HFFc6 (cell line): ENCODE measurements at places on chromosomes 6 and 20.

GRCh38 chr6:157452096-157452495 lies 71.1 kb downstream of the ZDHHC14 start:
- H3K27me3 ChIP-seq: no peaks in the 10 kb centered on the region
- DNase-seq: no peak
- no peaks in the 10 kb centered on the region for H3K4me1 ChIP-seq
- H3K27ac ChIP-seq: no peak overlapping the region
- no peak overlapping the region for H3K4me3 ChIP-seq

DNA sequence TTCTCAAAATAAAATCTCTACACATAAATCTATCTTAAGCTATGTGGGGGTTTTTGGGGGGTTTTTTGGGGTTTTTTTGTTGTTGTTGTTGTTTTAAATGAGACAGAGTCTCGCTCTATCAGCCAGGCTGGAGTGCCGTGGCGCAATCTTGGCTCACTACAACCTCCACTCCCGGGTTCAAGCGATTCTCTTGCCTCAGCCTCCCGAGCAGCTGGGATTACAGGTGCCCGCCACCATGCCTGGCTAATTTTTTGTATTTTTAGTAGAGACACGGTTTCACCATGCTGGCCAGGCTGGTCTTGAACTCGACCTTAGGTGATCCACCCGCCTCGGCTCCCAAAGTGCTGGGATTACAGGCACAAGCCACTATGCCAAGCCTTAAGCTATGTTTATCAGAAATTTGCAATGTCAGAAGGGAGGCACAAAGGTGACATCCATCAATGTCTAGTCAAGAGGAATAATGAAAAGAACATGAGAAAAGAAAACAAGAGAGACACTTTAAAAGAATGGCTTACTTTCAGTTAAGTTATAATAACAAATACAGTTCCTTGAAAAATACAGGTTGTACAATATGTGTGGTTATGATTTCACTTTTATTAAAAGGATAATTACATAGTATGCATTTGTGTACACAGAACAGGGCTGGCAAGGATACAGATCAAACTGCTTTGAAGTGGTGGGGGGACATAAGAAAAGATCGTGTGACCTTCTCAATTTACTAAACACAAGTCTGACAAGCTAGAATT lies 28.6 kb downstream of the SLC23A2 start:
- H3K4me1 ChIP-seq: peaks cover 17% of the 10 kb centered on the region
- peak overlapping the region; percentile 95 for H3K27ac ChIP-seq
- DNase-seq: no peak
- peak overlapping the region; percentile 90 for H3K4me3 ChIP-seq
- no peaks in the 10 kb centered on the region; the same call in none of the 2 replicates for H3K27me3 ChIP-seq

DNA sequence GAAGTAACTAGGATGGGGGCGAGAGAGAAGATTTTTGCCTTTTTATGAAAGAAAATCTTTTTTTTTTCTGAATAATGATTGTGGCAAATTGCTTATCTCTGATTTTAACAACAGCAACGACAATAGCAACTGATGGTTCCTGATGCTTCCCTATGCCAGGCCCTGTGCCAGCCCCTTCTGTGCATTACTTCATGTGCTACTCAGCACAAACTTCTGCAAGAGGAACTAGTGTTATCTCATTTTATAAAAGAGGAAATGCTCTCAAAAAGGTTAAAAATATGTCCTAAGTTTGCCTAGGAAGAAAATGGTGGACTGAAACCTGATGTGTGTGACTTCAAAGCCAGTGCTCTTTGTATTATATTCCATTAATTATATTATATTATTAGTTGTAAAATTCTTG lies 74.0 kb upstream of the RALGAPA2 start:
- H3K4me3 ChIP-seq: no peak overlapping the region
- H3K27me3 ChIP-seq: no peaks in the 10 kb centered on the region; the same call in 1 of the 2 replicates
- H3K4me1 ChIP-seq: no peaks in the 10 kb centered on the region
- no peaks in the 10 kb centered on the region for H3K36me3 ChIP-seq
- DNase-seq: no peak

- peaks cover 48% of the 10 kb centered on the region for H3K4me1 ChIP-seq
- peak overlapping the region; percentile 54; the same call in 1 of the 2 replicates for H3K27ac ChIP-seq
- no peak for DNase-seq
Measured at GRCh38 chr6:144660561-144661115, 375.5 kb downstream of the UTRN start.

DNA sequence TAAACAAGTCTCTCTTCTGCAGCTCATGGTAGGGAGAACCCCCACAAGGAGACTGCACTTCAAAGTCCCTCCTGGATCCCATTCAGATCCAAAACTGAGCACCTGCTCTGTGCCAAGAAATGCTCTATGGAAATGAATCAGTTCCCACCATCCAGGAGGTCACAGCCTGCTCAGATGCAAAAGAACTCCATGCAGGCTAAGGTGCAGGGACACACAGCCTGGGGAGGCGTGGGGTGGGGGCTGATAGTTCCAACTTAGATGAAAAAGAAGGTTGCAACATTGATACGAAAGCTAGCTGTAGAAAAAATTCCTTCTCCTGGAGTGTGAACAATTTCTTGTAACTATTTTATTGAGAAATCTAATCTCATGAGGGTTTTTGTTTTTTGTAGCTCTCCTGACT lies 111.0 kb upstream of the TMEM170B start:
- no peaks in the 10 kb centered on the region for H3K36me3 ChIP-seq
- no peaks in the 10 kb centered on the region for H3K27me3 ChIP-seq
- peaks cover 84% of the 10 kb centered on the region for H3K4me1 ChIP-seq

DNA sequence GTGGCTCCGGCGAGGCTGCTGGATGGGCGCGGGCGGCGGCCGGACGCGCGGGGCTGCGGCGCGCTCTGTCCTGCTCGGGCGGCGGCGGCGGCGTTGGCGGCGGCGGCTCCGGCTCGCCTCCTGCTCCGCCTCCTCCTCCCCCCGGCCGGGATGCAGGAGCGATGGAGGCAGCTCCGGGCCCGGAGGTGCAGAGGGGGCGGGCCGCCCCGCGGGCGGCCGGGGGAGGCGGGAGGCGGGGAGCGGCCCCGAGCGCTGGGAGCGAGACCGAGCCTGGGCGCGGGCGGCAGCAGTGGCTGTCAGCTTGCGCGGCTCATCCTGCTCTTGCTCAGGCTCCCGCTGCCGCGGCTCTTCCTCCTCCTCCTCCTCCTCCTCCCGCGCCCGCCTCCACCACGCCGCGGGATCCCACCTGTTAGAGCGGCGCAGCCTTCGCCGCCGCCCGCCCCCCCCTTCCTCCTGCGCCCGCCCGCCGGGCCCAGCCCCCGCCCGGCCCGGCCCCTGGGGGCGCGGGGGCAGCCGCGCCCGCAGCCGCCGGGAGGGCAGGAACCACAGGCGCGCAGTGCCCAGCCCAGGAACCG lies at the start of gene NOL4L:
NOL4L (minus strand) TSS at position 323 of the 575 bp plus-strand sequence. CDS start 443 bp downstream, outside the sequence.
- DNase-seq: no peak
- H3K27me3 ChIP-seq: peaks cover 18% of the 10 kb centered on the region
- H3K27ac ChIP-seq: no peak within 1 kb of the TSS
- H3K4me1 ChIP-seq: peaks cover 32% of the 10 kb centered on the region
- H3K36me3 ChIP-seq: no peaks in the 10 kb centered on the region

- peaks cover 4% of the 10 kb centered on the region for H3K27me3 ChIP-seq
- H3K4me3 ChIP-seq: no peak overlapping the region
- peaks cover 9% of the 10 kb centered on the region; the same call in 1 of the 2 replicates for H3K4me1 ChIP-seq
- H3K36me3 ChIP-seq: 0 out of 2 replicates have a peak, but pooled peaks cover 5% of the 10 kb centered on the region
Measured at GRCh38 chr20:58003525-58003924, 224.9 kb downstream of the ANKRD60 start.

DNA sequence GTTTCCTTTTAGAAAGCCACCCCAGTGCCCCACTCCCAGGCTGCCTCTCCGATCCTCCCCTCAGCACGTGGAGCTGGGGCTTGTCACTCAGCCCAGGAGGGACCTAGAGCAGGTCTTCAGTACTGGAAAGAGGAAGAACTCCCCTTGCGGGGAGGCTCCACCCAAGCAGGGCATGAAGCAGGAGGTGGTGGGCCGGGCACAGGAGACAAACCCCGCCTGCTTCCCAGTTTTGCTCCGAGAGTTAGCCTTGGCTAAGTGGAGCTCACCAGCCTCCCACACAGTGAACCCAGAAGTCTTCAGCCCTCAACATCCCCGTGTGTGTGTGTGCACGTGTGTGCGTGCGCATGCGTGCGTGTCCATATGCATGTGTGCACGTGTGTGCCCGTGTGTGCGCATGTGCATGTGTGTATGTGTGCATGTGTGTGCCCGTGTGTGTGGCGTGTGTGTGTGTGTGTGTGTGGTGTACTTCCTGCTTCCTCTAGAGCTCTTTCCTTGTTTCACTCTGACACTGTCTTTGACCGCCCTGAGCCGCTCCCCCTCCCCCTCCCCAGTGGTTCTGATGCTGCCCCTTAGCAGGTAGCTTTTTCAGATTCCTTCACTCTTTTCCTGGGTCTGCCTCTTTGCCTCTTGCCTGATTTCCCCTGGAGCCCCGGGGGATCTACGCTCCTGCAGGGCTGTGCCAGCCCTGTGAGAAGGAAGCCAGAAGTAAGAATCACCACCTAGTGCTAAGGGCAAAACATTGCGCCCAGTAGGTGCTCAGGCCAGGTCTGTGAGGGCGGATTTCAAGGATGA lies 239.8 kb downstream of the CDC5L start:
- peaks cover 15% of the 10 kb centered on the region; the same call in 1 of the 2 replicates for H3K27me3 ChIP-seq
- H3K4me1 ChIP-seq: peaks cover 10% of the 10 kb centered on the region; the same call in 1 of the 2 replicates
- no peak overlapping the region for H3K27ac ChIP-seq
- no peaks in the 10 kb centered on the region for H3K36me3 ChIP-seq
- H3K4me3 ChIP-seq: no peak overlapping the region

- peaks cover 11% of the 10 kb centered on the region for H3K4me1 ChIP-seq
- no peak for DNase-seq
- no peak overlapping the region for H3K4me3 ChIP-seq
Measured at GRCh38 chr6:157456524-157456829, 75.5 kb downstream of the ZDHHC14 start.

- no peak overlapping the region for H3K4me3 ChIP-seq
- H3K36me3 ChIP-seq: peaks cover 13% of the 10 kb centered on the region; the same call in 1 of the 2 replicates
- H3K27me3 ChIP-seq: no peaks in the 10 kb centered on the region; the same call in 1 of the 2 replicates
- H3K4me1 ChIP-seq: no peaks in the 10 kb centered on the region
- H3K27ac ChIP-seq: no peak overlapping the region
Measured at GRCh38 chr6:38676974-38677544, 25.9 kb downstream of the GLO1 start.

DNA sequence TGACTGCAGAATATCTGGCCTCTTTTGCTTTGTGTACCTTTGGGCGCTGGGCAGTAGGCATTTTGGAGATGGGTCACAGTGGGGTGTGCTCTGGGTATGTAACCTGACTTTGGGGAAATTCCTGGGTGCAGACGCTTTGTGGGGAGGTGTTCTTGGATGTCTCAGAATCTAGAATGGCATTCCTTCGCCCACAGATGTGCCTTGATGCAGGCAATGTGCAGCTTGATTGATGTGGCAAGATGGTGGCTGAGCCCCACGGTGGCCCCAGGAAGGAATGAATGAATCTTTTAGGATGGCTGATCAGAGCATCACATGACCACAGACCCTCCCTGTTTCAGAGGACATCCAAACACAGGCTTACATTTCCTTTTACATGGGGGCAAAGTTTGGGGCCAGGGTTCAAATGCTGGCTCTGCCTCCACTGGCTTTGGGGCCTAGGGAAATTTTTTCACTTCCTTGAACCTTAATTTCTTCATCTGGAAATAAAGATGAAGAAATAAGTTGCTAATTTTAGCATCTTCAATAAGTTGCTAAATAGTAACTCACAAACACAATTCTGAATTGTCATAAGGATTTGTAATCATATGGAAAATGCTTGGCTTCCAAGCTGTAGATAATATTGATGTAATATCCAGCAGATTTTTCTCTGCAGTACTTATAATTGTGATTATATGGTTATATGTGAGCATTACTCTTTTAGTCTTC lies 5.6 kb downstream of the PPP1R16B start:
- no peak overlapping the region for H3K4me3 ChIP-seq
- no peak overlapping the region for H3K27ac ChIP-seq
- H3K36me3 ChIP-seq: no peaks in the 10 kb centered on the region

DNA sequence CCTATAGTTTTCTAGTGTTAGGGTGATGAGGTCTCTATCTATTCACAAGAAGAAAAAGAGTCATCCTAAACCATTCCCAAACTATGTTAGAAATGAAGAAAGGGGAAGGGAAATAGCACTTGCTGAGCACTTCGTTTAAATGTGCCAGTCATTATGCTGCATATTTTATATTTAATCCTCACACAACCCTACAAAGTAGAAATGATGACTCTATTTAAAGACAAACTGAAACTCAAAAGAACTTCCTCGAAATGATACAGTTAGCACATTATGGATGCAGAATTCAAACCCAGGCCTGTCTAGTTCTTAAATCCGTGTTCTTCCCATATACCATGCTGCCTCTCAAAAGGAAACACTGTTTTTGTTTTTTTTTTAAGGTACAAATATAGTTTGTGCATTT lies 174.6 kb downstream of the GMPR start:
- 0 out of 2 replicates have a peak, but pooled peaks cover under 1% of the 10 kb centered on the region for H3K36me3 ChIP-seq
- no peak for DNase-seq
- no peak overlapping the region for H3K27ac ChIP-seq
- no peak overlapping the region for H3K4me3 ChIP-seq

- no peak overlapping the region for H3K4me3 ChIP-seq
- no peak for DNase-seq
- H3K27ac ChIP-seq: no peak overlapping the region
- H3K27me3 ChIP-seq: peaks cover 16% of the 10 kb centered on the region
- peaks cover 20% of the 10 kb centered on the region for H3K4me1 ChIP-seq
Measured at GRCh38 chr20:58051367-58051766, 177.1 kb downstream of the ANKRD60 start.
